ENCODE measurements at places on chromosomes 5 and 9.

DNA sequence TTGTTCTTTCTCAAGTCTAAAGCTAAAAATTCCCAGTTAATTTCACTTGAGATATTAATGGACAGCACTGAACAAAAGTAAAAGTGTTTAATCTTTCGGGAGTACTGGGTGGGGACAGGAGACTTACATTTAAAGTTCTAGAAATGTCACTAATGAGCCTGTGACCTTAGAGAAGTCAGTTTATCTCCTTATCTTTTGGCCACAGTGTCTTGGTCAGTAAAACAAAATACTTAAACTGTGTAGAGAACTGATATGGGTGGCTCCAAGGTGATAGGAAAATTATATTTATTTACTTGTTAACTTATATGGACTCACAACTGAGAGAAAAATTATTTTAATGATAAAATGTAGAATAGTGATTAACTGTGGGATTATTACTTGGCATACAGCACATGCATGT lies 8.9 kb downstream of the IPO11 start:
- DNase-seq, result no peak

GRCh38 chr5:99441235-99441634 lies 512.4 kb upstream of the CHD1 start:
- DNase-seq, result no peak

GRCh38 chr9:99601571-99602111 lies 220.0 kb upstream of the NR4A3 start:
- DNase-seq, result no peak

- no peak for DNase-seq
These were observed 128.0 kb downstream of the KCTD16 start for GRCh38 chr5:144298658-144299057.

DNA sequence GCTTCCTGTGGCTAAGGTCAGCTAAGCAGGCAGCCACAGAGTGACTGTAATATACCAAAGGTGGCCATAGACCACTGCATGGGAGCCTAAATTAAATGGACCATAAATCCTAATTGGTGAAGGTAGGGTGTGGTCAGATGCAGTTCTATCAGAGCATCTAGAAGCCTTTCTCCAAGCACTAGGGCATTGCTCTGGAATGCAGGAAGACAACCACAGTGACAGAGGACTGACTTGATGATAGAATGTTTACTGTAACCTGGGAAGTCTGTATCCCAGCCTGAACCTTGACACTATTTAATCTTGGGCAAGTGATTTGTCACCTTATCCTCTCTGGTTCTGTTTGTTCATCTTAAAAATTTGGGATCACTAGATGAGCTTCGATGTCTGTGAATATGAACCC lies 2.3 kb downstream of the FBXO38 start:
- no peak for DNase-seq

GRCh38 chr5:120808135-120808534 lies 344.0 kb downstream of the PRR16 start:
- DNase-seq, result no peak

GRCh38 chr9:90799271-90799852 lies 2.3 kb upstream of the SYK start:
- DNase-seq, result no peak
